Stimulated activated CD4-positive, alpha-beta T cell treated with anti-CD3 and anti-CD28 coated beads, Interleukin-1b, Interleukin-23, amount 100 ng/mL, for 24 hours (primary cell): ENCODE measurements at places on chromosomes 4 and X.

DNA sequence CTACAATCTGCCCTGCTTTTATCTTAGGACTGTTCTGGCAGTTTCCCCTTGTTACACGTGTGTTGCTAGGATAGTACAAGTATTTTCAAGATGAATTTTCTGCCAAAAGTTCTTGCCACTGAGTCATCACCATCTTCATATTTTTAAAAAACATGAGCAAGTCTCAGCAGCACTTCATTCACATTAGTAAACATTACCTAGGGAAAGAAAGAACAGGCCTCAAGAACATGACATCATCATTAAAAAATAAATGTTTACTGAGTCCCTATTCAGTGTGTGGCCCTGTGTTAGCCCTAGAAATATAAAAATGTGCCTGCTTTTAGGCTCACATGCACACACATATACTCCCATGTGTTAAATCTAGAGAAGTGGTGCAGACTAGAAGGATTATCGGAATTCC lies 18.7 kb upstream of the GPC3 start:
- no peak for DNase-seq

- no peak for DNase-seq
These were observed 10.3 kb upstream of the TREX2 start for GRCh38 chrX:153456161-153456560.

GRCh38 chr4:122661176-122662160 lies 40.6 kb upstream of the IL21 start:
- no peak for DNase-seq

DNA sequence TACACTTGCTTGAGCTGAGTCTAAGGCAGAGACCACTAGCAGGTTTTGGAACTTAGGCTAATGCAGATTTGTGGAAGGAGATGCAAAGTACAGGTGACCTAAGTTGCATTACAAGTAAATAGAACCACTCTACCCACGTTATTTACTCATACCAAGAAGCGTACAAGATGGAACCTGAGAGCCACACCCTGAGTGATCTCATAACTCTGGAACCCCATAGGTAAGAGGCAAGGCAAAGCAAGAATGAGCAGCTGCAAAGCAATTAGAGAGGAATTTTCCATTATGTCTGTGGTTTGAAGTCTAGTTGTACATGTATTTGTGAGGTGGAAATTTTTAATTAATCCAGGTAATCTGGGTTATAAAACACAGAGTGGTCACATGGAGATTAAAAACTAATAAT lies 55.4 kb downstream of the CC2D2A start:
- DNase-seq, result no peak

GRCh38 chr4:67371615-67372014 lies 173.7 kb downstream of the CENPC start:
- no peak for DNase-seq

DNA sequence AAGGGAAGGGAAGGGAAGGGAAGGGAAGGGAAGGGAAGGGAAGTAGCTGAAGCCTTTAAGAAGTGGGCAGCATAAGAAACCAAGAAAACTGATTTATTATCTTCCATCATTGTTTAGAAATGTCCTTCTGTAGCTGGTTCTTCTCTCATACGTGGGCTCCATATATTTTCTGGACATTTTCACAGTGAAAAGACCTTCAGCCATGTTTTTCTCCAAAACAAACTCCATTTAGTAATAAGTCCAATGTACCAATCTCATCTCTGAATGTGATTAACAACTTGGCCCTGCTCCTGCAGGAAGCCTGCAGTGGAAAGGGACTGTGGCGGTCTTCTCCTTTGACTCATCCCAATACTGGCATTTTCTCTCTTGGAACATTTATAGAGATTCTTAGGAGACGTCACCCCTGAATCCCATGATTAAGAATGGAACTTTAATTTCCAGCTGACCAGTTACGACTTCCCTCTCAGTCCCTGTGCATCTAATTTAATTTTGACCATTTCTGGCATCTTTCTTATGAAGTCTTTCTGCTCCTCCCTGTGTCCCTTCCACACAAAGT lies 96.6 kb upstream of the GUCY1A1 start:
- DNase-seq, result no peak

DNA sequence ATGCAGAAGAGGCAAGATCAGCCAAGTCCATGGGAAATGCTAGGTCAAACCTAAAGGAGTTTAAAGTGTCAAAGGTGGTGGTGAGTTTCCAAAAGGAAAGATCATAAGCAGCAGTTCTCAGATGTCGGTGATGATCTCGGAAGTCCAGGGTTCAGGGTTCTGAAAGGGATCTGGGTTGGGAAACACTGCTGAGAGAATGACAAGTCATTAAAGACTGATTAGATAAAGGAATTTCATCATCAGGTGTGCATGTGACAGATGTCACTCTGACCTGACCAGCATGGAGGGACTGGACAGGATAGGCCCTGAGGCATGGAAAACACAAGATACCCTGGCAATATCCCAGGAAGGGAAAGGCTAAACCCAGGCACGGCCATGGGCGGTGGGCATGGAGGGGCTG lies 195.7 kb upstream of the TBL1X start:
- DNase-seq, result no peak

GRCh38 chr4:66929748-66930147 lies 615.6 kb downstream of the CENPC start:
- DNase-seq, result no peak

GRCh38 chr4:73275318-73275654 lies 16.7 kb upstream of the ANKRD17 start:
- DNase-seq, result no peak

- DNase-seq, result no peak
These were observed 248.1 kb downstream of the C4orf33 start for GRCh38 chr4:129344058-129344457.

- DNase-seq, result no peak
These were observed 13.2 kb upstream of the S100P start for GRCh38 chr4:6680372-6681034.

DNA sequence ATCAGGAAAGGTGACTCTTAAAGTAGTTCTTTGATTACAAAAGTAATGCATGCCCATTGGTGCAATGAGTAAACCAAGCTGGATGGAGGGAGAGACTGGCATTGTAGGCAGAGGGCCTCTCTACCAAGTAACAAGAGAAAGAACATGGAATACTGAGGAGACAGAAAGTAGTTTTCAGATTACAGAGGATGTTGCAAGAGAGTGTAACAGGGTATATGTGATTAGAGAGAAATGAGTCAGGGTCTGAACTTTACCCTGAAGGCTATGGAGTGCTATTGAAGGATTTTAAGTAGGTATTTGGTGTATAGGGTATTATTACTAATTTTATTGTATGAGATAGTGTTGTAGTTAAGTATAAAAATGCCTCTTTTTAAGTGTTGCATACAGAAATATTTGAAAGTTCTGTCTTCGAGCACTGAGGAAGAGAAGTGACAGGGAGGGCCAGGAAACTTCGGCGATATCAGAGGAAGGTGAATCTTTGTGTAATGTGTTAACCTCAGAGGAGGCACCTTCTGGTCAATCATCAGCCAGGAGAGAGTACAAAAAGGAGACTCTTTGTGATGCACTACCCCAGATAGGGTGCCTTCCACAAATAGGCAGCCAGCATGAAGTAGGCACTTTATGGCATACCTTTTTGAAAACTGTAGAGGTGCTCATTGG lies 8.2 kb downstream of the NKAP start:
- DNase-seq, result no peak

- no peak for DNase-seq
These were observed 7.7 kb downstream of the NAT8L start for GRCh38 chr4:2066571-2067445.

GRCh38 chrX:154370300-154371016 lies 4.0 kb downstream of the FLNA start:
- no peak for DNase-seq

- no peak for DNase-seq
These were observed 100.6 kb upstream of the CBR4 start for GRCh38 chr4:169110633-169111032.

GRCh38 chrX:19684311-19684710 lies 169.0 kb upstream of the MAP3K15 start:
- no peak for DNase-seq

DNA sequence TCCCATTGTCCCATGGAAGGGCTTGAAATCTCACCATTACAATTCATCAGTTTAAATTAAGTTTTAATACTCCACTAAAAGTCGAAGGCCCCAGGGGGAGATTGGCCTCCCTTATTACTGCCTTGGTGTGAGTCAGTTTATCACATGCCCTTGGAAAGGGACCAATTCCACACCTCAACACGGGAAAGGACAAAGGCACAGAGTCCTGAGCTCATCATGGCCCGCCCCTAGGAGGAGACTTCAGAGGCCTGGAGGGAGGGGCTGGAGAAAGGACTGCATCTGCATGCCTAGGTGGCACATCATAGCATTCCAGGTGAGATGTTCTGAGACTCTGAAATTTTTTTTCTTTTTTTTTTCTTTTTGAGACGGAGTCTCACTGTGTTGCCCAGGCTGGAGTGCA lies 2.8 kb upstream of the SEL1L3 start:
- no peak for DNase-seq

DNA sequence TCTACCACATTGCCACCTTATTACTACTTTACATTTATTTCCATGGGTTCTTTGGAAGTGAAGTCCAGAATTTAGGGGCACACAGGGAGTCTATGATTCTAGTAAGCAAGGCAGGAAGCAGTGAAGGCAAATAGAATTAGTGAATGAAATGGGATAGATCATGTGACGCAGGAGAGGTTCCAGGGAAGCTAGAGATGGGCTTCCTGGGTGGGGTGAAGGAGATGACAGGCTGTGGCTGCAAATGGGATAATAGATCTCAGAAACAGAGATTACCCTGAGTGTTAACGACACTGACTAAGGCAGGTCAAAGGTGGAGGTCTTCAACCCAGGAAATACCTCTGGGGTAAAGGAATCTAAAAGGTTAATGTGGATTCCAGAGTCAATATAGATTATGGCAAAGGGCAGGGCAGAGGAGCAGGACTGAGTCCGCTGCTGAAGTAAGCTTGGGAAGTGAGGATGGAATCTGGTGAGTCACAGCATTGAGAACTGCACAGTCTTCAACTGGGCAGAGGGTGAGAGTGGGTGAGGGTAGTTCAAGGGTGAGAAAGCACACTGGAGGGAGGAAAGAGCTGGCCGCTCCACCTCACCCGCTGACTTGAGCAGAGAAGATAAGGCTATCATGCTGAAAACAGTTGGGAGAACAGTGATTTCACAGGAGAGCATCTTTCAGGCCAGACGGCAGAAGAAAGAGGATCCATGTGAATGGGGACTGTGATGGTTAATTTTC lies 70.8 kb downstream of the ANXA3 start:
- DNase-seq, result no peak

DNA sequence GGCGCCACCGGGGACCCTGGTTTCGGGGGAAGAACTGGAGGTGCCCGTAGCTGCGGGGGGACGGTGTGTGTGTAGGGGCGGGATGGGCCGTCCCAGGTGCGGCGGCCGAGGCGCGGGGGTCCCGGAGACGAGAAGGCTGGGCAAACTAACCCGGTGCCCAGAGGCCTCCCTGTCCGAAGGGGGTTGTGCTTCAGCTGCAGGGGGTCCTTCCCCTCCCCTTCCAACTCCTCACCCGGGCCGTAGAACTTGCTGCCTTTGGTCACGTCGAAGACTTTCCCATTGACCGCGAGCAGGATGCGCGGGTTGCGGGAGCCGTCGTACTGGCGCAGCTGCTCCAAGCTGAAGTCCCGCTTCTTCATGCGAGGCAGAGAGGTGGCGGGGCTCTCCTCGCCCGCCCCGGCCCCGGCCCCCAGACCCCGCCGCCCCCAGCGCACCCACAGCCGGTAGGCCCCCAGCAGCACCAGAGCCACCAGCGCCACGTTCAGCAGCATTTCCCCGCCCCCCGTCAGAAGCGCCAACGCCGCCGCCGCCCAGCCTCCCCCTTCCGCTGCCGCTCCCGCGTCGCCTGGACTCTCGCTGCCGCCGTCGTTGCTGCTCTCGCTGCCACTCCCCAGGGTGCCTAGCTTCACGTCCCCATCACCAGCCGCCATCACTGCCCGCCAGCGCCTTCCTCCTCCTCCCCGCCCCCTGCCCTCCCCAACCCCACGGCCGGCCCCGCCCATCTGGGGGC lies at the start of gene PGRMC2:
Gene PGRMC2 (minus strand): TSS at position 673 of the 730 bp plus-strand sequence. CDS start 23 bp downstream, at position 650.
- peak; percentile 1 for DNase-seq

DNA sequence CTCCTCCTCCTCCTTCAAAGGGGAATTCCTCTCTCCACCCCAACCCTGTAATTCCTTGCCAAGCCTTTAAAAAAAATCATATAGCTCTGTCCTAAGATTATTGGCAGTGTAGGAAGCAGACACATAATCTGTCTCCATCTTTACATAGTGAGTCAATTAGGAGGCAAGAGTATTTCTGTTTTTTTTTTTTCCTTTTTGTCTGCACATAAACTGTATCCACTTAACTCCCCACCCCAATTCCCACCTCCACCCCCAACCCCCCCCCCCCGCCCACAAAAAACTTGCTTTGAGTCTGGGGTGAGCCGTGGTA lies 182.5 kb downstream of the RASL11B start:
- DNase-seq, result no peak

DNA sequence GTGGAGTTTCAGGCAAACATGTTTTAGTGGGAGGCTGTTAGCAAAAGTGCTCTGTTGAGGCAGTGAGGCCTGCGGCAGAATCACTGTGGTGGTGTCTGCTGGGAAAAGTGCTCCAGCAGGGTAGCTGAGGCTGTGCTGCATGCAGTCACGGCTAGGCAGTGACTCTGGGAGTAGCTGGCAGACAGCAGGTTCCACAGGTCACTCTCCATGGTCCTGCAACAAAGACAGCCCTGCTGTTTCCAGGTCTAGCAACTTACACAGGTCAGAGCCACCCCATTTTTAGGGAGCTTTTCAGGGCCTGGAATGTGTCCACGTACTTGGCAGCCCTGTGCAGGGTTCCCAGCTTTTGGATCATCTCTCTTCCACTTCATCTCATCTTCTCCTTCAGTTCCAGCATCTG lies 184.3 kb downstream of the NAA11 start:
- DNase-seq, result no peak

DNA sequence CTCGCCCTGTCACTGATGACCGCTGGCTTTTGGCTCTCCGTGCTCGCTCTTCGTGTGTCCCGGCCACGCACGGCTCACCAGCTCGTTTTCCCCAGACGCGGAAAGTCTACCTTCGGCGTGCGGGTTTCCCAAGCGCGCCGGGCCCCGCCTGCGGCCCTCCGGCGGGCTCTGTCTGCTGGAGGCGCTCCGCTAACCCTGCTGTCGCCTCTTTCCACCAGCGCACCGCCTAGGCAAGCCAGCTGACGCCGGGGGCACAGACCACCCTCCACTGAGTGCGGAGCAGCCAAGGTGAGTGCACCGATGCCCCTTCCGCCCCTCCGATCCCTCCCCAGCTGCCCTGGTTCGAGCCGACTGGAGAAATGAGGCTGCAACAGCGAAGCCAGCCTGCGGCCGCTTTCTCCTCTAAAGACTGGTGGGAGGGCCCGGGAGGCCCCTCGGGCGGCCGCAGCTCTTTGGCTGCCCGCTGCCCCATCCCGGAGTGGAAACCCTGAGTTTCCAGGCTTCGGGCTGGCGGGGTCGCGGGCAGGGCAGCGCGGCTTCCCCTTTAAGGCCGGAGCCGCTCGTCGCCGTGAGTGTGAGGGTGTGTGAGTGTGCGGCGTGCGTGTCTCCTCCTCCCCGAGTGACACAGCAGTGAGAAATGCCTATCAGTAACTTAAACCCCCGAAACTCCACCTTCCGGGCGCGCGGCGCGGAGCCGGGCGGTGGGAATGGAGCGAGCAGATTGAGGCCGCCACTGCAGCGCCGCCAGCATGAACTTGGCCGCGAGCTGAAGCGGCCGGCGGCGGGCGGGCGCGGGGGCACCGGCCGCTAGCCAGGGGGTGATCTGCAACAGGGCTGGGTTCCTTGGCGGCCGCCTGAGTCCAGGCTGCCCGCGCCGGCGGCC lies at the start of gene MAMLD1:
Gene MAMLD1 (plus strand): TSS at position 719 of the 883 bp plus-strand sequence. CDS start 82,200 bp downstream, outside the sequence.
- no peak for DNase-seq

GRCh38 chr4:66062044-66062443 lies 391.8 kb upstream of the EPHA5 start:
- no peak for DNase-seq
